ENCODE measurements at places on chromosomes 11 and 22.

DNA sequence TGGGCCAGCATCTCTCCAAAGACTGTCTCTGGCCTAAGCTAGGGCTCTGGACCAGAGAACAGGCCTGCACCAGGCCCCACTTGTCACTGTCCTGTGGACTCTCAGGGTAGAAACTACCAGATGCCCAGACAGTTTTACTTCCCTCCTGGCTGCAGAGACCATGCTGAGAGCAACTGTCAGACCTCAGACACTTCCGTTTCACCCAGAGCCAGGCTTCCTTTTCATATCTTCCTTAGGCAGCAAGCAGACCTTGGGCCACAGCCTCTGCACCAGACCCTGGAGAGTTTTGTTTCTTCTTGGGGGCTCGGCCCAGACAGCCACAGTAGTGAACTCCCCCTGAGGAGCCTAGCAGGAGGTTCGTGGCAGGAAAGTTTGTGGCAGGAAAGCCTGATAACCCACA, 12.1 kb upstream of the FCHSD2 start:
- no peak for DNase-seq

DNA sequence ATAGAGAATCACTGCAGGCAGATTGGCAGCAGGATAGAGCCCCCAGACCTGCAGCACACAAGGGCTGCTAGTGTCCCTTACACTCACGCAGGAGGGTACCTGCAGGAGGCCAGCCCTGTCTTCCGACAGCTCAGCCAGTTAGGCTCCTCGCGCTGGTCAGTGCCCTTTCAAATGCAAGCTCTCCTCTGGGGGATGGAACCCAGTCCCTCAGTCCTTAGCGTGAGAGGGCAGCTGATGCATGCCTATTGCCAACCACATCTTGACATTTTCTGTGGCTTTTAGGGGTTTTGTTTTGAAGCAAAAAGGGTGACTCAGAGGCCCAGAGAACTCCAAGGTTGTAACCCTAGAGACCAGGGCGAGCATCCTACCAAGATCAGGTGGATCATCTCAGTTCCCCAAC, 40.0 kb downstream of the WNT11 start:
- no peak for DNase-seq

DNA sequence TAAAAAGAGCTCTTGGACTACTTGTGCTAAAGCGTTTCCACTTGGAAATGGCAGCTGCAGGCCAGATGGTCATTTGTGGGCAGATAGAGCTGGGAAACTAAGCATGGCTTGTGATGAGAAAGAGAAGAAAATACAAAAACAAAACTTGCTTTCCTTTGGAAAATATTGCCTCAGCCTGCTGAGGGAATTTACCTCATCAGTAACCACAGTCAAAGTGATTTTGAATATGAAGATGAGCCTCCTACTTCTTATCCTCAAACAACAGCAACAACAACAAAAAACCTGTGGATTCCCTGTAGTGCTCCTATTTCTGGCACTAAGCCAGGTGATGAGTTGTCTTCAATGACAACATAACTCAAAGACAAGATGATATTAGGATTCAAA, 62.7 kb upstream of the FIBIN start:
- no peak for DNase-seq

GRCh38 chr11:118051611-118052461, 25.0 kb upstream of the TMPRSS4 start:
- DNase-seq = no peak

All from NCI-H1436 (cell line).